ENCODE measurements at places on chromosomes 3 and 15.

DNA sequence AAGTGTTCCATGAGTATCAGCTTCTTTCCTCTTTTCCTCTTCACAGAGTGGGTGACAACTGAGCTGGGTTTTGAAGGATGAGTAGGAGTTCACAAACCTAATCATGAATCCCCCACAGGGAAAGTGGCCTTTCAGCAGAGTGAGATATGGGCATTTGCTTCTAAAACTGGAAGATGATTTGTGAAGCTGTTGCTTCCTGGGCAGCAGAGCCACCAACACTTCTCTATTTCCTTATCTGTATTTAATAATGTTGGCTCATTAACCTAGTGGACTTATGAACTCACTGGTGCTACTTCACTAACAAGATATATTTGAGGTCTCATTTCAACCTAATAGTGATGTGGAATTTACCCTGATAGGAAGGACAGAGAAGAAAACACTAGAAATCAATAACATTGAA lies 152.8 kb downstream of the SYNPR start:
- DNase-seq, result no peak

GRCh38 chr3:23580096-23580713 lies 225.6 kb upstream of the UBE2E1 start:
- peak; percentile 91 for DNase-seq

GRCh38 chr15:74314795-74315438 lies 52.5 kb downstream of the CYP11A1 start:
- peak; percentile 13 for DNase-seq

DNA sequence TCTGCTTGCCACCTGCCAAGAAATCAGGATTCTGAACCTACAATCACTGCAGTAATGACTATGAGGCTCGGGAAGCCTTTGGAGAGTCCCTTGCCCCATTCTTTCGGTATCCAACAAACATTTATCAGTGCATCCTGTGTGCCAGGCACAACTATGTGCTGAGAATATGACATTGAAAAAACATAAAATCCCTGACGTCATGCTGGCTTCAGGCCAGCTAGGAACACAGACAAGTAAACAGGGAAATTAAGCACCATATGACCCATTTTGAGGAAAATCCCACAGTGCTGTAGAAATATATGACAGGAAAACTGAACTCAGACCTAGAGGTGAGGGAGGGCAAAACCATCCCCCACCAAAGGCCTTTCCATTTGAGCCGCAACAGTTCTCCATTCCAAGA lies 34.1 kb upstream of the DET1 start:
- no peak for DNase-seq

DNA sequence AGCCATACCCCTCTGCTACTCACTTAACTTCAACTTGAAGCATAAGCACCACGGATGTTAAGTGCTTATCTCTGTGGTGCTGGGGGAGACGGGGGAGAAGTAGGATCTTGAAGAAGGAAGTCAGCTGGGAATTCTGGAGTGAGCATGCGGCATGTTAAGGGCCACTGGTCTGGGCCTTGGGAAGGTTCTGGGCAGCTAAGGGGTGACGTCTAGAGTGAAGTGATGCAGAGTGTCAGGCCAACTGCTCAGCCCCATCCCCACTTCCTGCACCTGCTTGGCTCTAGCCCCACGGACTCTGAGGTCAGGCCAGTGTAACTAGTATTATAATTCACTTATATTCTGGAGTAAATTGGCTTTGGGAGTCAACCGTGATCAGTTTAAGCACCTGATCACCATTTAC lies 228.6 kb downstream of the FMN1 start:
- no peak for DNase-seq

- DNase-seq, result peak; percentile 94
Measured at GRCh38 chr15:67085818-67086636, 20.6 kb downstream of the SMAD3 start.

DNA sequence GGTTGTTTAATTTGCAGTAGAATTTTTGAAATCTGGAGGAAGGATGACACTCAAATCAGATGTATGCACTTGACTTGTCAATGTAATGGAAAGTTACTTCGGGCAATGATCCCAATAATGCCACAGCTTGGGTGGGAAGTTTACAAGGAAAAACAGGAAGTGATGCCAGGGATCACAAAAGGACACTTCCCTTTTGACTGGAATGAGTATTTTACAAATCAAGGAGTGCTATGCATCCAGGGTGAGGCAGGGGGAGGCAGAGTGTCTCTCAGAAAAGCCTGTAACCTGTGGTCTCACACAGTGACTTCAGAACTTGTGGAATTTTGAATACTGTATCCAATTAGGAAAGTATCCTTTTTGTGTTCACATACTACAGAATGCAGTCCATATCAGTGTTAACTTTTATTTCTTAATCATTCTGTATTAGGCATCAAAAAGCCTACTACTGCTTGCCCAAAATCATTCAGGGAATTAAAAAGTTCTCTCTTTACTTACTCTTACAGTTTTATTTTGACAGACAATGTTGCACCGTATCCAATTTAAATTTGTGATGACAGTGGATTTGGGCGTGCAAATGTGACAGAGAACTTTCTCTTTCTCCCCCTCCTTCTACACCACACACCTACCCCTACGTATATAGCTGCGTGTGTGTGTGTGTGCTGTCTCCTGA lies 445.1 kb downstream of the MECOM start:
- DNase-seq, result peak; percentile 86

GRCh38 chr3:156718622-156719306 lies 44.4 kb downstream of the TIPARP start:
- DNase-seq, result peak; percentile 17

- DNase-seq, result peak; percentile 44
Measured at GRCh38 chr3:159236321-159236720, 434.5 kb downstream of the MFSD1 start.

- no peak for DNase-seq
Measured at GRCh38 chr3:131723343-131723742, 220.6 kb upstream of the MRPL3 start.

- DNase-seq, result peak; percentile 84
Measured at GRCh38 chr3:157445857-157446256, 9.2 kb downstream of the PTX3 start.

DNA sequence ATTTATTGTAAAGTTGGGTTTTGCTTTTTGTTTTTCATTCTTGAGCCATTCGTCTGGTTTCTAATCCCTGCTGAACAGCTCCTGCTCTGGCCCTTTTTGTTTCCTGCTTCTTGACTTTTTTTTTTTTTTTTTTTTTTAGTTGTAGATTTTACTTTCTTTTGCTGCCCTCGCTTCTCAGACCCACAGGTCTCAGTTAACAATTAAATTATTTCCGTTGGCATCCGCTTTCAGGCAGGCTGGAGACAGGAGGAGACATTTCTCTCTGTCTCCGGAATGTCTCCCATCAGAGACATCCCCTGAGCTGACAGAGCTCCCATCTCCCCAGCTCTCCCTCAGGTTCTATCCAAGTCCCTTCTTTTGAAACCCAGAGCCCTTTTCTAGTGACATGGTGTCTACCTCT lies 68.6 kb downstream of the SLC6A6 start:
- DNase-seq, result no peak

DNA sequence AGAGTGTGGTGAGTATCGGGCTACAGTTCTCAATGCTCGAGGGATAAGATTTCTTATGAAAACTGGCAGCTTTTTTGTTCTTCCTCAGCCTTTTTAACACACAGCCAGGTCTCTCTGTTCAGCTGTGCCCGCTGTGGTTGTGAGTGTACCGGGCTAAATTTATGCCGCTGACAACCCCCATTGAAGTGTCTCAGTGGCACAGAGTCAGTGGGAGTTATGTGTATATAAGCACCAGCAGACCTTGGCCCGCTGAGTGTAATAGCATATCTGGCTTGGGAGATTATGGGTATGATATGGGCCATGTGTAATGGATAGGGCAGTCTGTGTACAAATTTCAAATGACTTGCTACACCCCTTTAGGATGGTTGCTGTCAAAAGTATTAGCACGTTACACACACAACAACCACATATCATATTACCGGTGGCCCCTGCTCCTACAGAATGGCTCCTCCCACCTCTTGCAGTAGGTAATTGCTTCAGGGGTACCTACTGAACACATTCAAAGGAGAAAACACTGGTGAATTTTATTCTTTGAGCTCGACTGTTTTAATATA lies 26.9 kb upstream of the NR2F2 start:
- no peak for DNase-seq

- DNase-seq, result peak; percentile 15
Measured at GRCh38 chr3:174438501-174439145, 420.5 kb upstream of the NAALADL2 start.

DNA sequence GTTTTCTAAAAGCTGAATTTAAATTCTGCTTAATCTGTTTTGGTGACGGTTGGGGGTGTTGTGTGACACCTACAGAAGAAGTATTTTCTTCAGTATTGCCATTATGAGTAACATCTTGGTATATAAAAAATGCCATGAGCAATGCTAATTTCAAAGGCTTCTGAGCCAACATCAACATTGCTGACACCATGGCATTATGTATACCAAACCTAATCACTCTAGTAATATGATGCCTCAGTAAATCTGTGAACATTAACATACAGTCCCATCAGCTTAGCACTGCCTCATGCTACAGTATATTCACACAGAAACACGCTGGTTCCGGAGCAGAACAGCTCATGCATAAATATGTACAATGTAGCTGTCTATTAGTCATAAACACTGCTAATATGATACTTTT lies 75.8 kb downstream of the ZPLD1 start:
- DNase-seq, result no peak

DNA sequence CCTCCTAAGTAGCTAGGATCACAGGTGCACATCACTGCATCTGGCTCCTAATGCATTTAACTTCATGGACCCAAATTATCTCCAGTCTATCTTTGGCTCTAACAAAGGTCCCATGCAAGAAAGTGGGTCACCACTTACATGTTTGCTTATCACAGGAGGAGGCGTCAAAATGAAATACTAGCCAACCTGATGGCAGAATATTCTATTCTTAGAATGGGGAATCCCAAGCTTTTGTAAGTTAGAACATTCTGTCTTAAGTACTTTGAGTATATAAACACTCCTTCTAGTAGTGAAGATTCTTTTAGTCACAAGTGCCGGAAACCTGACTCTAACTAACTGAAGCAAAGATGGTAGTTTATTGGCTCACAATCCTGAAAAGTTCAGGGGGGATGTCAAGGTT lies 72.0 kb upstream of the ADAMTS9 start:
- peak; percentile 93 for DNase-seq

DNA sequence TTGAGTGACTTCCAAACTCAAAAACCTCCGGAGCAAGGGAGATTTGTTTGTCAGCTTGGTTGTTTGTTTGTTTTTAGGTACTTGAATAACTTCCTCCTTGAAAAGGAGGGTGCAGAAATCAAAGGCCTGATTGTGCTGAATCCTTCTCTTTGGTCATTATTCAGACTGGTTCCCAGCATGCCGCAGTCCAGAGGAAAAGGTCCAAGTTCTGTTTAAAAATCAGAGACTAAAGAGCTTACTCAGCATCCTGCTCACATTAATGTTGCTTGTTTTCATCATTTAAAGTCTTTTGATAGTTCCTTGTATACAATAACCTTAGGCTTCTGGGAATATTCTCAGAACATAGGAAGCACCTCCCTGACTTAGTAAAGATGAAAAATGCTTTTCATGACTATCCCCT lies 982 bp upstream of the SCG3 start:
- DNase-seq, result no peak

- peak; percentile 66 for DNase-seq
Measured at GRCh38 chr3:43692085-43692855, 1.5 kb downstream of the ABHD5 start.

DNA sequence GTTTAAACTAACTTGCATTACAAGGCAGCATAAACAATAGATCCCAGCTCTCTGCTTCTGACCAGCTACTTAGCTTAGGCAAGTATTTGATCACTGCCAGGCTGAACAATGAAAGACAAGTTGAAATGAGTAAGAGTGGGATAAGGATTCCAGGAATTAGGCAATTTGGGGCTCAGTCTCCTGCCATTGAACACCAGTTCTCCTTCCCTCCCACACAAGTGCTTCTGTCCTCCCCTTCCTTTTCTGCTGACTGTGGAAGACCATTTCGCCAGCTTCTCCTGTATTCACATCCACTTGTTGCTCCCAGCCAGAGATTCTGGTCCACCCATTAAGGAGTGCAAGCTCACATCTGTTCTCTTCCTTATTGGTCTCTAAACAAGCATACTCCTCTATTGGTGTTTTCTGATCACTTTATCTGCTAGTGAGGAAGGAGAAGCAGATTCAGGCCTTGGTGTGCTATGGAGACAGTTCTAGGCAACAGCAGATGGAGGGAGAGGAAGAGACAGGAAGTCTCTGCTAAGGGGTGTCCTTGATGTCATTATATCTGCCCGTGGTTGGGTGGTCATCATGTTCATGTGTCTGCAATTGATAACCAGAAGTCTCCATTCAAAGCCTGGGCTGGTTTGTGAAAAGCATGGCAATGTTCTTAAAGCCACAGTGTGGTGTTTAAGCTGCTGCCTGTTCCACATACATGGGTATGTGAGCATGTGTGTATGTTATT lies 121.5 kb downstream of the PLCL2 start:
- DNase-seq, result no peak

GRCh38 chr15:43268111-43269105 lies 1.7 kb upstream of the TGM5 start:
- DNase-seq, result peak; percentile 49

DNA sequence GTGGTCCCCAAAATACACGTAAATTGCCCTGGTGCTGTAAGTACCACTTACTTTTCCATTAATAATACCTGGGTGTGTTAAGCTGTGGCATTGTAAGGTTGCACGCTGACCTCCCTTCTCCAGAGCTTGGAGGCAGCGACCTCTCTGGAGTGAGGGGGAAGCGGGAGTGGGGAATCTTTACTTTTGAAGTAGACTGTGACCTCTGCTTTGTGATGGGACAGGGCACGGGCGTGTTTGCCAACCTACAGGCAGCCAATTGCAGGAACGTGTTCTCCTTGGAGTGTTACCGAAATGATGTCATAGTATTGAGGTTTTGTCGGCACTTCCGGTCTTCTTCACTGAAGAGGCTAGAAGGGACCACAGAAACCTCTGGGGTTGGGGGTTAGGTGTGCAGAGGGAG lies 227.3 kb upstream of the C2CD4B start:
- DNase-seq, result peak; percentile 38

DNA sequence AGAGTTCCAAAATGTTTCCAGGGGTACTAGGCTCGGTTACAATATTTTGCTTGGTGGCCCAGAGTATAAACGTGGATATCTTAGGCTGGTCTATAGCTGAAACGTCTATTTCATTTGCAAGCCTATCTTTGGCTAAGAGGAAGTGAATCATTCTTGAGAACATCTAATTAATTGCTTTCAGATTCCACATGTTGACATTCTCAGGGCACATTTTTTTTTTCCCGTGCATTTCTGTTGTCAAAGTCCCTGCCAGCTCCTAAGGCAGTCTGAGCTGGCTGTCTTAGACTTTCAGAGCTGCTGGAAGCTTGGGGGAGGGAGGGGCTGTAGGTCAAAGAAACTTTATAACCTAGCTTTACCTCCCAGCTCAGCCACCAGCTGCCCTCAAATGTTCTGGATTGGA lies 23.2 kb upstream of the LAMP3 start:
- peak; percentile 63 for DNase-seq

All from choroid plexus epithelial cell (primary cell).